ENCODE measurements at places on chromosomes 12 and 14.
A peak's percentile ranks its signal among the peaks of the same experiment; 100 is the strongest.

- DNase-seq, result no peak
Measured at GRCh38 chr12:64088431-64089349, 133.4 kb downstream of the KICS2 start.

DNA sequence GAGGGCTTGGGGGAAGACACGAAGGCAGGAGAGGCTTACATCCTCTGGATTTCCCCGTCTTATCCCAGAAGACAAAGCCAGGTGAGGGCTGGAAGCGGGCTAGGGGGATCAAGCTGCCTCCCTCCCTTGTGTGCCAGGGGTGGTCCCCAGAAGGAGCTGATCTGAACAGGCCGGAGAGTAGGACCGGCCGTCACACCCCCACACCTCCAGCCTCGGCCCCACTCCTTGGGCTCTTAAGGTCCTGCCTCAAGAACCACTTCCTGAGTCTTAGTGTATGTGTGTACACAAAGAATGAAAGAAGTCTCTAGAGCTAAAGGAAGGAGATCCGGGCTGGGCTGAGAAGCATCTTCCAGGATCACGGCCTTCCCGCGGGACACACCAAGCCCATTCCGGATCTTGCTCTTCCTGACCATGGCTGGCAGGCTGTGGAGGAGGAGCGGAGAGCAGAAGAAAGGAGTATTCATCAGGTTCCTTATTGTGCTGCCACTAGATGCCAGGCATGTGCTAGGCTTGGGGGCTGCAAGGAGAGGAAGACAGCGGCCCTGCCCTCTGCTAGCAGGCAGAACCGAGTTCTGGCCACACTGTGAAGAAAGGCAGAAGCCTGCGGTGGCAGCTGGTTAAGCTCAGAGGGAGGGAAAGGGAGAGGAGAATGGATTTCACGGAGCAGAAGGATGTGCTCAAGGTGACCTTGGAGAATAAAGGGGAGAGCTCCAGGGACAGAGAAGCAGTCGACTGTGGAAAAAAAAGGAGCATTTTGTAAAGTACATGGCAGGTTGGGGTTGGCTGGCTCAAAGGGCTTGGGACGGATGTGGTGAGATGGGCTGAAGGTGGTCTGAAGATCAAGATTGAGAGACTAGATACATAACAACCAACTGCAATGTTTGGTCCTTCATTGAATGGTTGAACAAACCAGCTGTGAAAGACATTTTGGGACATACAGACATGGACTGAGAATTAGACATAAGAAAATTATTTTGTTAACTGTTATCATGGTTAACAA lies 1.3 kb upstream of the CD63 start:
- DNase-seq, result no peak

DNA sequence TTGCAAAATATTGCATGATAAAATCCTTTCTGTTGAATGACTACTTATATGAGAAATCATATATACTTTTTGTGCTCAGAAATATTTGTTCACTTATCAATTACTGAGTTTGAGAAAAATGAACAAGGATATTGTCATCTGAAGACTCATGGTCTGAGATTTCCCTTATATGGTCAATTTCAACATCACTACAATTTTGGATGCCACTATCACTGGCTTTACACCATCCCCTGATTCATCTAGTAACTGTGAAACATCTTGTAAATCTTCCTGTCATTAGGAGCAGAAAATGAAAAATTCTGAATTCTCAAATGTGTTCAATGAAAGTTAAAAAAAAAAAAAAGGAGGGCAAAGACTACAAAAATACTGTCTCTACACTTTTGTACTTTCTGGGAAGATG lies 21.8 kb upstream of the GXYLT1 start:
- DNase-seq, result no peak

DNA sequence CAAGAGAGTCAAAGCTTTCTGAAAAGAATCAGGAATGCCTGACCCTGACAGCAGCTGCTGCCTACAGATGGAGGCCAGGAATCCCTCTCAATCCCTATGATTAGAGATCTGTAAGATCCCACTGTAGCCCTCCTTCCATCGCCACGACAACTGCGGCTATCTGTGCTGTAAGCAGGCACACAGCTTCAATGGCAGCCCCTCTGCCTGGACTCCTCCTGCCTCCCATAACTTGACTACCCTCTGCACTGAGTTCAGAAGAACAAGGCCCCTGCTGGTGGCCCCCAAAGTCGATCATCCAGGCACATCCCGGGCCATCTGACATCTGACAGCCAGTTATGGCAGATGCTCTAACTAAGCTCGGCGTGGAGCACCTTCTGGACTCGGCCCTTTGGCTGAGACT lies 2.9 kb downstream of the CLMN start:
- no peak for DNase-seq

- no peak for DNase-seq
Measured at GRCh38 chr14:89918721-89919120, 35.8 kb downstream of the EFCAB11 start.

GRCh38 chr12:94760786-94761185 lies 110.4 kb upstream of the TMCC3 start:
- no peak for DNase-seq

- no peak for DNase-seq
Measured at GRCh38 chr12:108033090-108033489, 96.0 kb upstream of the WSCD2 start.

- DNase-seq, result no peak
Measured at GRCh38 chr12:19161216-19161615, 31.7 kb downstream of the PLEKHA5 start.

DNA sequence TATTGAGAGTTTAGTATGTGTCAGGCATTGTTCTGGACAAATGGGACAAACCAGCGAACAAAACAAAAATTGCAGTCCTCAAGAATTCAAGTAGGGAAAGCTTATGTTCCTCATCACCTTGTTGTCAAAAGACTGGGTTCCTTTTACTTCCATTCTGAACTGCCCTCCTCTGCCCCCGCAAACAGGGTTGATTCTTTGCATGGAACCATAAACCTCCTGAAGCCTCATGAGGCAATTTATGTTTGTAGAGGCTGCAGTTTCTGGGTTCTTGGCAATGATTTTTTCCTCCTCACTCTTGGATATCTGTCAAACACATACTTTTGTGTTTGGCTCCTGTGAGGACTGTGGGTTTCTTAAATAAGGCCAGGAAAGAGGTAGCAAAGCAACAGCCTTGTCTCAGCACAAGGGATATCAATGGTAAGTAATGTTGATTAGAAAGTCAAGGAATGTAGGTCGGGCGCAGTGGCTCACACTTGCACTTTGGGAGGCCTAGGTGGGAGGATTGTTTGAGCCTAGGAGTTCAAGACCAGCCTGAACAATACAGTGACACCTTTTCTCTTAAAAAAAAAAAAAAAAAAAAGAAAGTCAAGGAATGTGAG lies 13.9 kb downstream of the COPZ1 start:
- no peak for DNase-seq

GRCh38 chr12:128973883-128974681 lies 120.8 kb downstream of the GLT1D1 start:
- no peak for DNase-seq

GRCh38 chr14:86892152-86892956 lies 1100.6 kb downstream of the GALC start:
- no peak for DNase-seq

DNA sequence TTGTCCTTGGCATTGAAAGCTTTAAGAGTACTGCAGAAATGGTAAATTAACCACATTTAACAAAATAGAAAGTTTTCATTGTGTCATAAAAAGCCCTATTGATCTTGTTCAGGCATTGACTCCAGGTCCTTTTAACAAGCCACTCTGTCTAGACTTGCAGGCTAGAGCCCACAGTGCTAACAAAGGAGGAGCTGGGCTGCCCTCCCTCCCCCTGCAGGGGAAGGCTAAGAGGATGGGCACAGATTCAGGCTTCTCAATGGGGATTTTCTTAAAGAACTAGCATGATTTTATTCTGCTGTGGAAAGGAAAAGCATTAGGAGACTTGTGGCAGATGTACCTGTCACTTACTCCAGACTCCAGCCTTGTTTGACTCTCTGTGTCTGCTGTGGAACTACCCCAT lies 463.6 kb downstream of the NRXN3 start:
- DNase-seq, result peak; percentile 42

DNA sequence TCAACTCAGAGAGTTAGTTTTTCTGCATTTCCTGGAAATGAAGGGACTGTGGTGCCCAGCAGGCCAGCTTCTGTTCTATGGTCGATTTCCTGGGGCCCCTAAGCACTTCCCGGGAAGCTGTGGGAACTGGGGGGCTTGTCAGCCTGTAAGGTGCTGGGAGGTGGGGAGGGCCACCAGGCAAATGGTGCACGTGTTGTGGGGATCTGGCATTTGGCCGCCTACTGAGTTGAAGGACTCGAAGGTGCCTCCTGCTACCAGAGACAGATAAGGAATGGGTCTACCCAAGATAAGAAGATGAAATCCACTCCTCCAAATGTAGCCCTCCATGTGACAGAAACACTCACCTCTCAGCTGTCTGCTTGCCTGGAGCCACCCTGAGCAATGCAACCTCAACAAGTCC lies 341.7 kb downstream of the DPF3 start:
- no peak for DNase-seq

DNA sequence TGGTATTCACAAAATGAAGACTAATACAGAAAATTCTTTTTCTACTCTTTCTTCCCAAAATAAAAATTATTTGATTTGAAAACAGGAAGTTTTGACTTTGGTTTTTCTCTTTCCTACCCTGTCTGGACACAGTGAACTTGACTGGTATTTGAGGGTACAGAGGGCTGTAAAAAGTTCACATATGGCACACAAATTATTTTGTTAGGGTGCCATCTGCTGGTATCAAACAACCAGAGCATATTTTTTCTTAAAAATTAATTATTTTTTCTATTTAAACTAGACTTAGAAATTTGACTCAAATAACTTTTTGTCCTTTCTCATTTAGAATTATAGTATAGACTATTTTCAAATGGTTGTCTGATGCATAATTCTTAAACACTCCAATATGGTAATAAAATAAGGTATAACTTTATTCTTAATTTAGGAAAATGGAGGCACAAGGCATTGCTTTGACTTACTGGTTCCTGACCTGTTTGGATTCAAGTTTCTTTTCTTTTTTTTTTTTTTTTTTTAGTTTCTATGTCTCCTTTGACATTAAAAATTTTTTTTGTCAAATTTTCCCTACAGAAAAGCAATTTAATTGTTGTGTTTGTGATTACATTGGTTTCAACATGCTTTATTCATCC lies 390.6 kb downstream of the PRKD1 start:
- peak; percentile 17 for DNase-seq

DNA sequence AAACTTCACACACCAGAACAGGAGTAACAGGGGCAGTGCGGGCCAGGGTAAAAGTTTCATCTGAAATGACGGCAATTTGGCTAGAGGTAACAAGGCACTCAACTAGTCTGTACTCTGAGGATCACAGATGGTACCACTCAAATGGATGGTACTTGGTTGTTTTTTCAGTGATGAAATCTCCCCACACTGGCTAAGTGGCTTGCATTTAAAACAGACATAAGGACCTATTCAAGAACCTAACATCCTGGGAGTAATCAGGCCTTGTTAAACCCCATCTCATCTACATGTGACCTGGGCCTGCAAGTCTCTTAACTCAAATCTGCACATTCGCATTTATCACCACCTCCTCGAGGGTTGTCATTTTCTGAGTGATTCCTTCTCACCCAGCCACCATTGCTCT lies 90.8 kb downstream of the PRKAB1 start:
- DNase-seq, result peak; percentile 51

DNA sequence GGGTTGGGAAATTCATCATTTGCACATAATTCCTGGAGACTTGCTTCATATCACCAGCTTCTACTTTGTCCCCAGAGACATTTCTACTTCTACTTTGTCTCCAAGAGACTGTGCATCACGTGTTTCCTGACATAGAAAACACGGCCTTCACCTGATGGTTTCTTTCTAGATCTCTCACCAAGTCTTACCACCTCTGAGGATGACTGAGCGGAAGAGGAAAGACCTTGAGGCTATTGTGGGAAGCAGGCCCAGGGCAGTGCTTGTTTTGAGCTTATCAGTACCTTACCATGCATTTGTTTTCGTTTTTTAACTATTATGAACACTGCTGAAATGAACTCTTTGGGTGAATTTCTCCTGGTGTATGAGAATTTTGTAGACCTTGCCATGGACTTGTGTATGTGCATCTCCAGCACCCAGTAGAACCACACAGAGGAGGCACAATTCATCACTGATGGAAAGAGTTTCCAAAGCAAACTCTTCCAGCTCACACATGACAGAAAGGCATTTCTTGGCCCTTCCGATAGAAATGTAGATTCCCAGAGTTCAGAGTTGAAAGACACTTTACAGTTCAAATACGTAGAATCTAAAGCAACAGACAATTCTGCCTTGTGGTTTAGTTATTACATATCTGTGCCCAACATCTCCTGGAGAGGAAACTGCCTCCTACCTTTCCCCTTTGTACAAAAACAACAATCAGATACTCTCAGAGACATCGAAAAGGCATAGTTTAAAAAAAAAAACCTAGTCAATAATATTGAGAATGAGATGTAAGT lies 434.7 kb downstream of the FUT8 start:
- no peak for DNase-seq

DNA sequence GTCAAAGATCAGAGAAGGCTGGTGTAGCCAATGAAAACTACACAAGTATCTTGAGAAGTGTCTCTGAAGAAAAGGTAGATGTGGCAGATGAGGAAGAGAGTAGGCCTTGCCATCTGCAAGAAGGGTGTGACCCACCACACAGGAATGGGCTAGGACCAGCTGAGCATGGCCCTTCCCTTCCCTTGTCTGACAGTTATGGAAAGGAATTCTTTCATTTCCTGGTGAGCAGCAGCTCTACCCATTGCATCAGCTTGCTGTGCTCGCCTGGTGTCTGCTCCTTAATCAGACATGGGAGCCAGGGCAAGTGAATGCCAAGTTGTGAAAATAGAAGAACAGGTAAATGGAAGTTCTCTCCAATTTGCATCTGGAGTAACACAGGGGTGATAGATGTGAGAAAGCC lies 145.2 kb upstream of the KRR1 start:
- no peak for DNase-seq

DNA sequence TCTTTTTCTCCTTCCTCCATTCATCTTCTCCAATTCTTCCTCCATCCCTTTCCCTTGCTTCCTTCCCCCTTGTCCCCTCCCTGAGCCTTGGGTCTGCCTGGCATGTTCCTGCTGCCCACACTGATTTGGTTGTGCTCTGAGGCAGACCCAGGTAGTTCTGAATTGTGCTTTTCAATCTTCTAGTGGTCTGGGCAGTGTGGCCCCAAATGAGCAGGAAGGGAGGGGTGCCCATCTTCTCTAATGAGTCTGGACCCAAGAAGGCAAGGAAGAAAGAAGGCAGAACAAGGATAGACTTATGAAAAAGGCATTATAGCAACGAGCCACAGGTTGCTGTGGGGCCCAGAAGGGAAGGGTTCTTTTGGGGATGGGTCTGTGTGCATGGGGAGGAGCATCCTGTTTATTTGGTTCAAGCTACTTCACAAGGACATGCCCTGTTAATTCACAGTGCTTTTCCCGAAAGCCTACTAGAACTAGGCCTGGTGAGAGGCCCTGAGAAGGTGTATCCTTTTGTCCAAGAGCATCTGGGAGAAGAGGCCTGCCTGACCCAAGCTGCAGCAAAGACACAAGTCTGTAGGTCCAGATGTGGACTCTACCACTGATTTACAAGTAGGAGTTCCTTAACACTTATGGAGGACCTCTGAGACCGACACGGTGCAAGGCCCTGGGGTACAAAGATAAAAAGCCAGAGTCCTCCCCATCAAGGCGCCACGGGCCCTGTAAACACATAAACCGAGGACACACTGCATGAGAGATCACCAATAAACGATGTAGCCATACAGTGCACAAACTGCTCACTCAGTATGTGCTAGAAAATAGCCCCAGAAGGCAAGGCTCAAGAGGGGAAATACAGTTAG lies 1.1 kb upstream of the SUSD6 start:
- DNase-seq, result no peak
